ENCODE measurements at places on chromosomes 7 and 10. TPM values are rescaled to one million over a fixed set of nuclear protein-coding genes. Genes with fewer than 3 reads are reported as not detected.

The SFXN3 gene
- total RNA-seq, result 45.9 TPM

The PDLIM1 gene
- 0.42 TPM for total RNA-seq

The TMEM236 gene
- total RNA-seq, result 0.30 TPM

The BEND7 gene
- total RNA-seq, result not detected

The LIPK gene
- total RNA-seq, result not detected

The AKR1C4 gene
- total RNA-seq, result not detected

The PARD3 gene
- total RNA-seq, result 0.24 TPM

The IL6 gene
- total RNA-seq, result 1.0 TPM

The CALHM3 gene
- total RNA-seq, result not detected

The PROSER2 gene
- total RNA-seq, result 1.6 TPM

The ADD3 gene
- 115 TPM for total RNA-seq

The TUBAL3 gene
- total RNA-seq, result not detected

The VENTX gene
- total RNA-seq, result not detected

The ZNF239 gene
- 1.0 TPM for total RNA-seq

The C10orf90 gene
- total RNA-seq, result 0.19 TPM

The SEPHS1 gene
- total RNA-seq, result 40.4 TPM

The TSPAN33 gene
- 0.67 TPM for total RNA-seq

The NPTX2 gene
- total RNA-seq, result not detected

The MALRD1 gene
- total RNA-seq, result not detected

GRCh38 chr7:124073310-124073645 lies 40.4 kb upstream of the TMEM229A start:
- ATAC-seq, result no peak

GRCh38 chr10:132458586-132459300 lies 61.7 kb downstream of the PWWP2B start:
- ATAC-seq, result peak; percentile 74

GRCh38 chr10:73262105-73262730 lies 9.8 kb upstream of the MRPS16 start:
- ATAC-seq, result no peak

GRCh38 chr7:118085000-118085399 lies 99.0 kb upstream of the LSM8 start:
- ATAC-seq, result no peak

- ATAC-seq, result no peak
These were observed 139.2 kb upstream of the PRR15 start for GRCh38 chr7:29424295-29424983.

GRCh38 chr7:91685544-91685943 lies 195.0 kb downstream of the MTERF1 start:
- ATAC-seq, result no peak

GRCh38 chr7:93883917-93884345 lies 6.6 kb downstream of the TFPI2 start:
- no peak for ATAC-seq

- ATAC-seq, result no peak
These were observed 70.6 kb downstream of the COL13A1 start for GRCh38 chr10:69872323-69872722.

- no peak for ATAC-seq
These were observed 175.3 kb upstream of the SEMA3E start for GRCh38 chr7:83824214-83824613.

DNA sequence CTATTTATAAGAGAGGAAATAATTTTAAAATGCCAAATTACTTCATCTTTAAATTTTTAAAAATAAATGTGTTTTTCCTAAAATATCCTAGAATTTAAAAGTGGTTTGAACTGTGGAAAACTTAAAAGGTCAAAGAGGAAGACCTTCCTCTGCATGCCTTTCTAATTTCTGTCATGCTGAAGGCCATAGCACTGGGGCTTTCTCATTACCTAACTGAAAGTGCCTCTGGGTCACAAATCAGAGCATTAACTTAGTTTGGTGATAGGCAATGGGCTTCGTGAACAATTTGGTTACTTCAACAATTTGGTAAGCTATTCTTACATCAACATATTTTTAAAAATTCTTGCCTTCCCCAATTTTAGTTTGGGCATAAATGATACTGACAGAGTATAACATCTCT lies 100.2 kb upstream of the SAMD8 start:
- ATAC-seq, result no peak

DNA sequence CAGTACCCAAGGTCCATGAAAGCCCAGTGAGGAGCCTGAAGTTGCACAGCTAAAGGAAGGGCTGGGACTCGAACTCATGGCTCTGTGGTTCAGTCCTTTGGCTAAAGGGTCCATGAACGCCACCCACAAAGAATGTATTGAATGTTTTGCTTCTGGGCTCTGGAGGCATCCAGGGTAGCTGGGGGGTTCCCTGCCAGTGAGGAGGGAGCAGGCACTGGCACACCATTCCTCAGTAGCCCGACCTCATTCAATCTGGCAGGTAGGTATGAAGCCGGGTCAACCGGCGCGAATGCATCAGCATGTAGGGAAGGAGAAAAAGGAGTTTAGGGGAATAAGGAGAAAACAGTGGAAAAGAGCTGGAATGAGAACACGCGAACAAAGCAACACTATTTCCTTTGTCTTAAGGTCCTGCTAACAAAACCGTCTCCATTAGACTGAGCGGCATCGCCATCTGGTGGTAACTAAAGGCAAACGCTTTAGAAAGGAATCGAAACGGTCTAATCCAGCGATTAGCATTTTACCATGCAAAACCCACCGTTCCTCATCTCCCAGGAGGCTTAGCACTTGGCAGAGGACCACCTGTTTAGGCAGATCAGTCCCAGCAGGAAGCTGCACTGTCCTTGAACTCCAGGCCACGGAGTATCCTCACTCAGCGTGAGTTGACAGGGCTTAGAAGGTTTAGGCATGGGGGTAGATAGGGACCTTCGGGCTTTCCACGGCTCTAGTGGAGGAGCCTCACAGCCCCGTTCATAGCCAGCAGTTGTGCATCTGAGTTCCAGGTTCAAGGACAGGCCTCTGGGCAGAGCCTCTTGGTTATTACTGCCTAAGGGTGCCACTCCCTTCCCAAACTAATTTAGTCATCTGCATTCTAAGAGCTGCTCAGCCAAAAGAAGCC lies 122.8 kb downstream of the UBE2H start:
- peak; percentile 15 for ATAC-seq

GRCh38 chr7:36784991-36785940 lies 61.0 kb upstream of the AOAH start:
- peak; percentile 92 for ATAC-seq

- no peak for ATAC-seq
These were observed 291.7 kb upstream of the NPVF start for GRCh38 chr7:25520017-25520416.

- ATAC-seq, result no peak
These were observed 435.5 kb upstream of the NRG3 start for GRCh38 chr10:81439445-81439844.

GRCh38 chr7:127413962-127414361 lies 21.5 kb upstream of the ZNF800 start:
- ATAC-seq, result peak; percentile 85

DNA sequence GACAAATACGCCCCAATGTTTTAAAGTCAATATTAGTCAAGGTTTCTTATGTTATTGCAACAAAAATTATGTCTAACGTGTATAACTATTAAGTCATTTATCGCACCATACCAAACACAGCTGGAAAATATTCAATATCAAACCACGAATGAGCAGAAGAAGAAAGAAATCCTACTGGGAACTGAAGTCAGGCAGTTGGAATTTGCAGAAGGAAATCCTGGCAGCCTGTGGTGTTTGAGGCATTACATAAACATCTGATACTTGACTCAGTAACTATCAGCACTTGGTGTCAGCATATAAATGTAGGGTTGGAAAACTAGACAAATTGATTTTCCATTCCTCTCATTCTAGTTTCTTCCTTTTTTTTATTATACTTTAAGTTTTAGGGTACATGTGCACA lies 83.4 kb upstream of the NUPR2 start:
- ATAC-seq, result no peak

- no peak for ATAC-seq
These were observed 112.7 kb downstream of the RBM20 start for GRCh38 chr10:110756876-110757275.

- no peak for ATAC-seq
These were observed 342.1 kb downstream of the SEMA3D start for GRCh38 chr7:84844771-84845170.

- no peak for ATAC-seq
These were observed 89.8 kb upstream of the PPP2R2D start for GRCh38 chr10:131810805-131811629.

DNA sequence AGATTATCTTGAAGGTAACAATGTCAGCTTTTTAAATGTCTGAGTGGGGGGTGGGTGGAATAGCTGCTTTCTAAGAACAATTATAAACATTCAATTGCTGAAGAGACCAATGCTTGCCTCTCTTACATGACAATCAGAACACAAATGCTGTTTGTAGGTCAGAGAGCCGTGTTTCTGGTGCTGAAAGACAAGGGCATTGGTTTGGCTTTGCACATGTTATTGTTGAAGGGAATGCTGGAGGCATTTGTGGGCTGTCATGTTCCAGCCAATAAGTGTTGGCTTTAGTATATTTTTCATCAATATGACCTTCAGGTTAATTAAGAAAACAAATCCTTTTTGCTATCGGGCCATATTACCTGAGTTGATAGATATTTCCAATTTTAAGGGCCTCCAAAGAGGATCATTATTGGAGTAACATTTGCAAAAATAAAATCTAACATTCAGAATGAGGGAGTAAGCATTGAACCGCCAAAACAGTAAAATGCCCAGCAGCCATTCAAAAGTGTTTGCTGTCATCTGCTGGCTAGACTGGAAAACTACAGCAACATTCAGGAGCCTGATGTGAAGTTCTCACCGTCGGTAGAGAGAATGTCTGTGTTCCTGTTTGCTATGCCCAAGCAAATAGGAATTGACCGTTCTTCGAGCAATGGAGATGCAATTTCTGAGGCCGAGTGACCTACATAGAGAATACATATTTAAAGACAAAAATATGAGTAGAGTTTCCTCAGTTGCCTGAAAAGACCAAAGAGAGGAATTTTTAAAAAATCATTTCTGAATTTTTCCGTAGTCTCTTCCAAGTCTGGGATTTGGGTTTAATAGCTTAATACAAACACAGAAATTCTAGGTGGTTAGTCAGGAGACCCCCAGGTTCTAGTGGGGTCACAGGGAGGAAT lies 118.9 kb downstream of the APBB1IP start:
- no peak for ATAC-seq

DNA sequence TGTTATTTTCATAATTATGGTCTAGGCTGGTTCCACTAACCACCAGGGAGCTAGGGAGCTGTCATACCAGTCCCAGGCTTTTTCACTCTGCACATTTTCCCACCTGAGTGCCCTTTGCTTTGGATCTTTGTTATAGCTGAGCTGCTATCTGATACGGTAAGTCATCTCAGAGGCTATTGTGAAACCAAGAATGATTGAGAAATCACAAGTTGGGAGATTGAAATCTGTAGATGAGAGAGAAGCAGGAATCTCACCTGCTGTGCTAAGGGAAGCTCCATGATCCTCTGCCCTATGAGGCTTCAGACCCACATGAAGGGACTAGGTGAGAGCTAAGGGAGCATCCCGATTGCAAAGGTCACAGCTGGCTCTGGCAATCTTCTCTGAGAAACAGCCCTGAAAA lies 307.8 kb downstream of the REEP3 start:
- ATAC-seq, result no peak

GRCh38 chr10:117569610-117570390 lies 27.3 kb downstream of the EMX2 start:
- ATAC-seq, result no peak

GRCh38 chr7:116534790-116535189 lies 10.0 kb downstream of the CAV1 start:
- ATAC-seq, result no peak

DNA sequence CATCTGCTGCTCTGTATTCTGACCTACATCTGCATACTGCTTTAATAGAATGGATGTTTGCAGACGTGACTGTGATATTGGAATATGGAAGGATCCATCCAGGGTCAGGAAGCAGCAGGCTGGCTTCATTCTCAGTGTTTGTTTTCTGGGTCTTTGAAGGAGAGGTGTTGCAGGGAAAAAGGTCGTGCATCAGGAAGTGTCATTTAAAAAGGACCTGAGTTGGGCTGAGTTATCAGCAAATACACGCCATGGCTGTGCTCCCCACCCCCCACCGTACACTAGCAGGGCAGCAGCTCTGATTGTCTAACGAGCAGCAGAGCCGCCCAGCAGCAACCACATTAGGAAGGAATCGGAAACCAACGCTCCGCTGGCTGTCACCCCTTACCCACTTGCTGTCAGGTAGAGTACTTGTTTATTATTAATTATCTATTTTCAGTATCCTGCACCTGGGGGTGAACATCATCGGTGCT lies 63.1 kb upstream of the STEAP1B start:
- ATAC-seq, result no peak

DNA sequence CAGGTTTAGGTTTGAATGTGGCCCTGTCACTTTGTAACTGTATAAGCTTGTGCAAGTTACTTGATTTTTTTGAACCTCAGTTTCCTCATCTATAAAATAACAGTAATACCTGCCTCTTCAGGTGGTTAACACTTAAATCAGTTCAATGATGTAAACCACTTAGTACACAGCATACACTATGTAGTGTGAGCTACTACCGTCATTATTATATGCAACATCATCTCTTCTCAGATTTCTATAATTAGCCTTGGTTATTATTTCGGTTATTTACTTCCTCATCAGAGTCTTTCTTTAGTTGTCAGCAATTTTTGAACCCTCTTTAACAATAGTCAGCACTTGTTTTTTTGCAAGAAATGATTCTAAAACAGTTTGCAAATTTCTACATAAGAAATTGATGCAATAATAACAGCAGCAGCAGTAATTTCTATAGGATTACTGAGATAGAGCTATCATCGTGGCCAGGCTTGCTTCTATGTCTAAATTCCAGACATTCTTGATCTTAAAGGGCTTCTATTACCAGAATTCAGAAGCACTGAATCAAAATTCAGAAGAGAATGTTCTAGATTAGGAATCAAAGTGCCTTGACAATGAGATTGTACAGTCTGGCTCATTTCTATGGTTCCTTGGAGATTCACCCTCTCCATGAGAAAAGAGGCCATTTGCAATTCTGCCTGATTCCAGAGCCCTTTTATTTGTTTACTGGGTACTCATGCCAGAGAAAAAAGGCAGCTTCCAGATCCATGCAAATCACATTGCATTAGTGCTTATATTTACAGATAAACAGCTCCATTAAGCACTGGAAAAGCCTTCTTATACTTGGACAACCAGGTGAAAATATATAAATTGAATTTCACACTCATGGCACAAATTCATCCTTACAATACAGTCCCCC lies 25.0 kb upstream of the WDR11 start:
- ATAC-seq, result no peak

DNA sequence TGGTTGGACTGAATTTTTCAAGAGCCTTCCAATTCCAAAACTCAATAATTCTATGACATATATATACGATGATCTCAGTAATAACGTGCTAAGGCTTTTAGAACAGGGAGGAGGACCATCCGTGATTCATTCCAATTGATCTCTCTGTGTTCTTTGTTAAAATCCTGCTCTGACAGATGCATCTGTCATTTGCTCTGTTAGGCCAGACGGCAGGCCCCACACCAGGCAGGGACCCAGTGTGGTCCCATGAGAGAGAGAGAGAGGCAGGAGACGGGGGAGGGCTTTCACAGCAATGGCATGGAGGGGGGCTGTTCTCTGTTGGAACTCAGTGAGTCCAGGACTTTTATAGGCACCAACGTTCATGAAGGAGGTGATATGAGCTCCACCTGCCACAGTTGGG lies 160.0 kb upstream of the INSYN2A start:
- no peak for ATAC-seq

GRCh38 chr7:132169730-132170129 lies 406.5 kb downstream of the PLXNA4 start:
- ATAC-seq, result no peak

- no peak for ATAC-seq
These were observed 22.2 kb upstream of the SH2D4B start for GRCh38 chr10:80515511-80515910.

Data from activated T-helper 17 cell treated with anti-CD3 and anti-CD28 coated beads, Interleukin-2, amount 50 U/mL, for 72 hours (primary cell).